ENCODE measurements at places on chromosomes 1 and 21. TPM values are rescaled to one million over a fixed set of nuclear protein-coding genes. Genes with fewer than 3 reads are reported as not detected.

KRTAP12-1 gene
- not detected for total RNA-seq

GFI1 gene
- 6.7 TPM for total RNA-seq

SH3BGR gene
- total RNA-seq: 1.0 TPM

UTP25 gene
- total RNA-seq: 5.7 TPM

GUCA2A gene
- not detected for total RNA-seq

CLCA4 gene
- not detected for total RNA-seq

LRRC53 gene
- total RNA-seq: not detected

FAM167B gene
- not detected for total RNA-seq

IL10 gene
- total RNA-seq: not detected

RGS4 gene
- 14.5 TPM for total RNA-seq

OPRD1 gene
- 0.66 TPM for total RNA-seq

CSDE1 gene
- 138 TPM for total RNA-seq

KRTAP22-1 gene
- not detected for total RNA-seq

RNU1-1 gene
- under 0.01 TPM for total RNA-seq

FCAMR gene
- not detected for total RNA-seq
